ENCODE measurements at places on chromosomes 4 and X. TPM values are rescaled to one million over a fixed set of nuclear protein-coding genes. Genes with fewer than 3 reads are reported as not detected.

The HAUS3 gene
- total RNA-seq: 11.1 TPM

The SYN1 gene
- total RNA-seq: 1.5 TPM

The KCND1 gene
- 4.8 TPM for total RNA-seq

The ATXN3L gene
- total RNA-seq: not detected

The AKAP14 gene
- not detected for total RNA-seq

The FAM47E gene
- 2.4 TPM for total RNA-seq

The SHISA3 gene
- 5.5 TPM for total RNA-seq

DNA sequence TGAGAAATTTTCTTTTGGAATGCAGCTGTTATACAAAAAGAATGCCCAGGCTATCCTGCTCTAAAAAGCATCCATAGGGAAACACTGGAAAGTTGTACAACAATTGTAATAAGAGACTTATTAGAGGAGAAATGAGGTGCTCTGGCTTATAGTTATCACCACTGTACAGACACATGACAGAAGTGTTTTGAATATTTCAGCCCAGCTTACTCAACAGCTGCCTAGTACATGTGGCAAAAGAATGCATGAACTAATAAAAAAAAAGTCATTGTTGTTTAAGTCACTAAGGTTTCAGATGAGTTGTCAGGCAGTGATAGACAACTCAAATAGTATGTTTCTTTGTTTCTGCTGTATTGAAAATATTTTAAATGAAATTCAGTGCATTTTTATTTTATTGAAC lies 307.7 kb downstream of the GPM6A start:
- DNase-seq: no peak

DNA sequence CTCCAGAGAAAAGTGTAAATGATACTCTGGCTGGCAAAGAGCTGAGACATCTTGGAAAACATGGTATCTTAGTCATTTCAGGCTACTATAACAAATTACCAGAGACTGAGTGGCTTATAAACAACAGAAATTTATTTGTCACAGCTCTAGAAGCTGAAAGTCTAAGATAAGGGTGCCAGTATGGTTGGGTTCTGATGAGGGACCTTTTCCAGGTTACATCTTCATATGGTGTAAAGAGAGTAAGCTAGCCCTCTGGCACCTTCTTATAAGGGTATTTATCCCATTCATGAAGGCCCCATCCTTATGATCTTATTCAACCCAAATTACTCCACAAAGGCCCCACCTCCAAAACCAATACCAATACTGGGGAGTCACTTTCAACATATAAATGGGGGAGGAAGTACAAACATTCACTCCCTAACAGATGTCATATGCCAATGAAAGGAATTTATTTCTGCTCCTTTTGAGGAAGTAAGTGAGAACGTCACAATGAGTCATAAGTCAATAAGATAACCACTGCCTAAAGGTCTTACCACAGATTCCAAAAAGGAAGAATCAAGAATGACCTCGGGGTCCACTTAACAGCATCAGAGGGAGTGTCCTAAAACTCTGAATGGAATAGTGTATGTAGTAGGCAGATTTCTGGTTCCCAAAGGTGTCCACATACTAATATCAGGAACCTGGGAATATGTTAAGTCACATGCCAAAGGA lies 246.6 kb downstream of the OPHN1 start:
- no peak for DNase-seq

GRCh38 chr4:2482693-2483092 lies 13.8 kb downstream of the RNF4 start:
- DNase-seq: peak; percentile 51

DNA sequence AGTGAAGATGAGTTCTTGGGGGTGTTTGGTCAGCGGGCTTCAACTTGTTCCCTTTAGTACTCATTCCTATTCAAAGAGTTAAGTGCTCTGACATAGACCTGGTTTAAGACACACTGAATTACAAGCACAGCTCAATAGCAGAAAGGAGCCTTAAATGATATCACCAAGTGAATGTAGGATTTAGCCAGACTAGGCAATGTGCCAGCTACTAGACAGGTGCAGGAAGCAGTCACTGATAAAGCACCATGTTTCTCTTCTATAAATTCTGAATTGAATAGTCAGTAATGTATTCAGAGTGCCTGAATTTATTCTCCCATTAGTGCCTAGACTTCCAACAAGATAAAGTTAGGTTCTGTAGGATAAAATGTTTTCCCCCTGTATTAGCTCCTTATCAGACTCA lies 63.6 kb downstream of the ASB9 start:
- DNase-seq: no peak

- DNase-seq: peak; percentile 89
Measured at GRCh38 chrX:130120746-130121504, 10.6 kb upstream of the ELF4 start.

DNA sequence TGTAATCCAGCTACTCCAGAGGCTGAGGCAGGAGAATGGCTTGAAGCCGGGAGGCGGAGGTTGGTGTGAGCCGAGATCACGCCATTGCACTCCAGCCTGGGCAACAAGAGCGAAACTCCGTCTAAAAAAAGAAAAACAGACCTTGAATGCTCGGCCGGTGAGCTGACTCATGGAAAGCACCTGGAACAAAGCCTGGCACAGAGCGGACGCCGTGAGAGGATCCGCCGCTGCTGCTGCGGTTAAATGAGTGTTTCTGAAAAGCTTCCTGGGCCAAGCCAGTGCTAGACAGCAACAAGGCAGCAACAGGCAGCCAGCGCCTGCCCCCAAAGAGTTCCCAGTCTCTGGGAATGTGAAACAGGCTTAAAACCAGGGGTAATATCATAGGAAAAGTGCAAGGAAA lies 186.4 kb downstream of the AFAP1 start:
- no peak for DNase-seq

DNA sequence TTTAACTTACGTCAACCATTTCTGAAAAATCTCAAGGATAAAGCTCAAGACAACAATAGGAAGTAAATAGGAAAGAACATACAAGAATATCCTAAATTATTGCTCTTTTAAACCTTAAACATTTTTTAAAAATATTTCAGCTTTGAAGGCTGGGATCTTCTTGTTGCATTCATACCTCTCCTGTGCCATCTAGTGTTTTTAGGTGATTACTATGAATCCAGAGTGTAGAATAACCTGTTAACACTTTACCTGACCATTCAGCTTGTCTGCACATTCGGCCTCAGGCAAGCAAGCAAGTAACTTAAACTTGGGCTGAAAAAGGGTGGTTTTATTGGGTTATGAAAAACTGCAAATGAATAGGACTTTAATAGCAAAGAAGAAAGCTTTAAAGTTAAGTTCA lies 507.8 kb upstream of the INTU start:
- no peak for DNase-seq

- DNase-seq: no peak
Measured at GRCh38 chrX:107470198-107470597, 20.7 kb downstream of the FRMPD3 start.

DNA sequence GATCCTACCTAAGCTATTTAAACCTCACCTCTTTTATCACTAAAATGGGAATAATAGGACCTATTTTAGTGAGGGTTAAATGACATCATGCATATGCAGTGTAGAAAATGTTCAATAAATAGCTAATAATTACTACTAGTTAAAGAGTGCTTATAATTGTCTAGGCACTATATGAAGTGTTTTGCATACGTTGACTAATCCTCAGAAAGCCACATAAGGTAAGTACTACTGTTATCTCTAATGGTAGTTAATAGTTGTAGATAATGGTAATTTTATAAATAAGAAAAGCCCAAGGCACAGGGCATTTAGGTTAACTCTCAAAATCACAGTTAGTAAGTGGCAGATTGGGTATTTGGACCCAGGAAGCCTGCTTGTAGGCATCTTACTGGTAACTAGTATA lies 47.4 kb upstream of the BOD1L1 start:
- DNase-seq: no peak

- DNase-seq: peak; percentile 74
Measured at GRCh38 chrX:132612821-132613564, 124.2 kb upstream of the MBNL3 start.

- no peak for DNase-seq
Measured at GRCh38 chrX:94932278-94932965, 1258.4 kb downstream of the FAM133A start.

- no peak for DNase-seq
Measured at GRCh38 chr4:181148470-181148869, 1094.7 kb upstream of the TENM3 start.

DNA sequence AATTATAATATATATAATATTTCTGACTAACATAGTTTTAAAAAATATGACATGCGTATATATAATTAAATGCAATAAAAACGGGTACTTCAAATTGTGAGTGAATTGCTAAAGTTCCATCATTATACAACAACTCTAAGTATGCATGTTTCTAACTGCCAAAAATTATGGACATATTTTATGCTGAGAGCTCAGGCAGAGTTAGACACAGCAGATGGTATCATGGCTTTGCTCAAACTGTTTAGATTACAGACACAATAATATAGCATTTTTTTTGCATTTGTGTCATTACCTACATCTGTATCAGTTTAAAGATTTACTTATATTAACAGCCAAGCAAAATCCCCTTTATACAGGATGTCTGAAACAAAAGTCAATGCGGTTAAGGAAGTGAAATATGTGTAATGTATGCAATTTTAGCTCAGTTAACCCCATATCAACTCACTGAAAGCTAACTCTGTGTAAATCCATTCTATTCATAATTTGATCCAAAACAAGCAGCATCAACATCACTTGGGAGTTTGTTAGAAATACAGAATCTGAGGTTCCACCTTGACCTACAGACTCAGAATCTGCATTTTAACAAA lies 119.1 kb upstream of the CNKSR2 start:
- DNase-seq: no peak

- no peak for DNase-seq
Measured at GRCh38 chr4:112857461-112857860, 192.0 kb upstream of the ANK2 start.

DNA sequence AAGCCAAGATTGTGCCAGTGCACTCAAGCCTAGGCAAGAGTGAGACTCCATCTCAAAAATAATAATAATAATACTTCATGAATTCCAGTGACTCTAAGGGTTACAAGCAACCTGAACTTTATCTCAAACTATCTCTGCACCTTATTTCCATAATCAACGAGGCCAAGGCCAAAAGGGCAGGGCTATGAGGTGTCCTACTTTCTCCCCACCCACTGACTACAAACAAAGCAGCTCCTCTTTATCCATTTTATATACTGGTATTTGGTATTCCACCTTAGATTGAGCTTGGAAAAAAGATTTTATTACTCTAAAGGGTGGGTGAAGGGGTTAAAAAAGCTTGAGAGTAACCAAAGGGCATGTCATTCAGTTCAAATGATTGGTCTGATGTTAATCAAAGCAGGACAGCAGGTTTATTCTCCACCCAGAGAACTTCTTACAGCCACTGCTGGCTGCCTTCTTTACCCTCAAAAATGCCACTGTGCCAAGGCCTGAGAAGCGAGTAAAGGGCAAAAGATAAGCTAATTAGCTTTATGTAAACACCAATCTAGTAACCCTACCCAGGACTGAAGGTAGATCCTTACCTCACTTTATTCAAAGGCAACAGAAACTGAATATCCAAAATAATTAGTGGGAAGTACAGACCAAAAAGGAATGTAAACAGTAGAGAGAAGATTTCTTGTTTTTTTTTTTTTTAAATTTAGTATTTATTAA lies 28.2 kb downstream of the APOO start:
- no peak for DNase-seq

- DNase-seq: no peak
Measured at GRCh38 chr4:2735869-2736268, 20.3 kb downstream of the TNIP2 start.

DNA sequence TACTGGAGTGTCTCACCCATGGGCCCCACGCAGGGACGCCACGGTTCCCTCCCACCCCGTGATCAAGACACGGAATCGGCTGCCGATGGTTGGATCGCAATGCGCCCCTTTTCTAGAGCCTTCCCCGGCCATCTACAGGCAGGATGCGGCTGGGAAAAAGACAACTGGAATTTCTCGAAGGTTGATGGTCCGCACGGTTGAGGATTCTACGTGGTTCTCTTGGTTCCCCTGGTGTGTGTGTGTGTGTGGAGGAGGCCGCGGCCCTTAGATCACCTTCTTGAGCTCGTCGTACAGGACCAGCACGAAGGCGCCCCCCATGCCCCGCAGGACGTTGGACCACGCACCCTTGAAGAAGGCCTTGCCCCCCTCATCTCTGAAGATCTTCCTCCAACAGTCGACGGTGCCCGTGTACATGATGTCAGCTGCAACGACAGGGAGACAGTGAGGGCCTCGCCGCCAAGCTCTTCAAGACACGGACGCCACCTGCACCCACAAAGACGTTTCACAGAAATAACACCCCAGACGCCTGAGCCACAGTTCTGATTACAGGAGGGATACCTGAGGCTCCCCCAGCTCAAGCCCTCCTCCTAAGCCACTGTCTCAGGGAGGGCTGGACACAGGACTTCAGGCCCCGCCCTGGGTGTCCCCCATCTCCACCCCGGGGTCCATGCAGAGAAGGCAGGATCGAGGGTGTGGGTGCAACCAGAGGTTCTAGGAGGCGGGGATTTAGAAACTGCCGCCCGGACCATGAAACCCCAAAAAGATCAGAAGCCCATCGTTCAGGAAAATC lies 5.4 kb downstream of the SLC25A6 start:
- peak; percentile 32 for DNase-seq

DNA sequence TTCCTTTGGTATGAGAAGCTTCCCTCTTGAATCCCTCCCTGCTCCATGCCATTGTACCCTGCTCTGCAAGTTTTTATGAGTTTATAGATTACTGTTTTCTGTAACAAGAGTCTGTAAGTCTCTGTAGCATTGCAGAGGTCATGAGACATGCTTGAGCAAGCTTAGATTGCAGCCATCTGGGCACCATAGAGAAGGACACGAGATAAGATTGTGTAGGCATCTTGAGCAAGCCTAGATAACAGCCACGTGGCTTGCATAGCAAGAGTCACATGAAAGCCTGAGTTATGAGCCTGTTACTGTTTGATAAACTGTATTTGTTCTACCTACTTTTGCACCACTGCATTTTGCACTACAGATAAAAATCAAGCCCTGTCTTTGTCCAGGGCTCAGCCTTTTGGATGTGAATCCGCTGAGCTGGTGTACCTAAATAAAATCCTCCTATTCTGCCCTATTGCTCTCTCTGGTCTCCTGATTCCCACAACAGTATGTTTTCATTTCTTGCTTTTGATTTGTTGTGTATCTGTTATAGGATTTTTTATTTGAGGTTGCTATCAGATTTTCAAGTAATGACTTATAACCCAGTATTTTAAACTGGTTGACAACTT lies 127.4 kb upstream of the ANKRD50 start:
- no peak for DNase-seq

GRCh38 chrX:42102586-42103282 lies 179.4 kb upstream of the CASK start:
- DNase-seq: peak; percentile 56

DNA sequence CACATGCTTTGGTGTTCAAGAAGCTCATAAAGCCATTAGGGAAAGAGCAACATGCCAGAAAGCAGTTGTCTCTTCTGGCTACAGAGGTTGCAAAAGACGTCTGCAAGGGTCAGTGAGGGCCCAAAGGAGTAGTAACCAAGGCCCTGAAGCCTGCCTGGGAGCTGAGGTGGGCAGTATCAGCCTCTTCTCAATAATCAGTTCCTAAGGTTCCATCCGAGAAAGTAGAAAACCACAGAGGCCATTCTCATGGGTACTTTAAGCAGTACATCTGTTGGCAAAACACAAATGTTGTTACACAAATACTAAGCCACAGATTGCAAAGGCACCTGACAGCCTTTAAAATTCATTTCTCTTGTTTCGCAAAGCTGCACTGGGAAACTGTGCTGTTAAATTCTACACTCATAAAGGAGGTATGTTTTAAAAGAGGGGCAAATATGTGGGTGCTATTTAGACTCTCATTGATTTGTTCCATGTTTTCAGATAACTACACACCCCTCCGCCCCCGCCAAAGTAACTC lies 37.7 kb downstream of the MECP2 start:
- no peak for DNase-seq
